ENCODE measurements at places on chromosomes 6 and 20. TPM values are rescaled to one million over a fixed set of nuclear protein-coding genes. Genes with fewer than 3 reads are reported as not detected.
A peak's percentile ranks its signal among the peaks of the same experiment; 100 is the strongest.

GRCh38 chr6:41255638-41256246, 27.6 kb downstream of the TREML4 start:
- no peak for DNase-seq

- DNase-seq, result no peak
Measured at GRCh38 chr6:75273009-75273408, 11.6 kb downstream of the TMEM30A start.

DNA sequence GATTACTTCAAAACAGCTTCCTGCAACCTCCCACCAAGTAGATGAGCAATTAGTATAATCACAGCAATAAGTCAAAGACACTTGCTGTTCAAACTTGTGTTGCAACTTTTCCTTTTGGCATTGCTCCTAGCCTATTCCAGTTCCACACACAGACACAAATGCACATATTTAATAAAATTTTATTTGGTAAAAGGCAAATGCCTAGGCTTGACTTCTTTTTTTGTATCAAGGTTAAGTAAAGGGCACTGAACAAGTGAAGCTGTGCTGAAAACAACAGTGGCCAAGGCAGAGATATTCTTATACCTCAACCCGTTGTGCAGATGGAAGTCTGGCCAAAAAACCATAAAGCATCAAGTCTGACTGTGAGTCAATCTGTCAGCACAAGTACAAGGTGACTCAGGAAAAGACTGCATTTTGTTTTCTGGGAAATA, 708.4 kb upstream of the CITED2 start:
- DNase-seq, result no peak

- no peak for DNase-seq
Measured at GRCh38 chr20:42576167-42576566, 613.5 kb downstream of the PTPRT start.

- DNase-seq, result no peak
Measured at GRCh38 chr6:30862156-30862875, 22.0 kb upstream of the DDR1 start.

- DNase-seq, result peak; percentile 87
Measured at GRCh38 chr6:3749067-3749841, 2.3 kb downstream of the PXDC1 start.

DNA sequence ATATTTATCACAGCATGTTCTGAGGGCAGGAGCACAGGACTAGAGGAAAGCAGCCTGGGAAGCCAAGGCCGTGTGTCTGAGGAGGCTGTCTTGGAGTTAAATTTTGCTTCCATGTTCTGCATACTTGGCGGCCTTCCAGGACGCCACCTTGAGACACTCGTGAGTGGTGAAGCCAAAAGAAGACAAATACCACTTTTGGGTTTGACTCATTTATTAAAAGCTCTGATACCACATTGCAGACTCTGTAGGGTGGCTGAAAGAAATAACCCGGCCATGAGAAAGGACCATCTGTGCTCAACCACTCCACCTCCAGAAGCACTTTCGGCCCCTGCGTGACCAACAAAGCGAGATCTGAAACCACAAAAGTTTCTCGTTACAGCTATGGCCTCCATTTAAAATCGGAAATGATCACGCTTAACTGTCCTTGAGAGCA, 120.0 kb downstream of the TMEM242 start:
- DNase-seq, result no peak

GRCh38 chr6:71900642-71901041, 14.3 kb downstream of the RIMS1 start:
- DNase-seq, result no peak

- DNase-seq, result no peak
Measured at GRCh38 chr6:1580109-1580508, 29.6 kb upstream of the FOXC1 start.

GRCh38 chr20:5033566-5033965, 32.3 kb upstream of the SLC23A2 start:
- DNase-seq, result no peak

DNA sequence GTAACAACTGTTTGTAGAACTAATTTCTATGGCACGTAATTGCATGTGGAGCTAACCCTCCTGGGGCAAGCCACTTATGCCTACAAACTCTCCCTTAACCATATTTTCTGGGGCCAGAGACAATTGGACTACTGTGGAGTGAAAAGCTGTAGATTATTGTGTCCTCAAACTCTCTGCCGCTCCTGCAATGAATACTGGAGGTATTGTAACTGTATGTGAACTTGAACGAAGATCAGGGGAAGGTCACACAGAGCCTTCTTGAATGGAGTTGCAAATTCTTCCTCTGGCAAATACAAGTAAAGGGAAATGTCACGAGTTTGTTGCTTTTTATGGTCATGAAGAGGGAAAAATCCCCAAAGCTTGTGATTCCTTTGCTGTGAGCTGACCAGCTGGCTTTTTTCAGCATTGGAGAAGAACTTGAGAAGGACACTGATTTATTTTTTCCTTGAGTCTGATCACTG, 18.2 kb downstream of the AKAP12 start:
- DNase-seq, result no peak

DNA sequence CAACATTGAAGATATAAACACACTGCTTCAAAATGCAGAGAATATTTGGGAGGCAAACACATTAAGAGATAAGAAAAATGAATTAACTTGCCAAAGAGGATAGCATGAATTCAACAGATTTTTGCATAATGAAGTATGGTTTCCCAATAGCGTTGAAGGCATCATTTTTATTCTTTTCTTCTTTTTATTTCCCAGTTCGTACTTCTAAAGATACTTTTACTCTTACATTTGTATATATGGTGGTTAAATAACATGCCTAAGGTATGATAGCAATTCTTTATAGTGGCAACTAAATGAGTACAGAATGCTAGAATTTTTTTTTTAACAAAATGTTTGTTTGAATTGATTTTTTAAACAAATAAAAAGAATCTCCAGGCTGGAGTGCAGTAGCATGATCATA, 473.4 kb upstream of the MARCKS start:
- no peak for DNase-seq

GRCh38 chr20:31587545-31588389, 17.3 kb upstream of the ID1 start:
- DNase-seq, result peak; percentile 83

DNA sequence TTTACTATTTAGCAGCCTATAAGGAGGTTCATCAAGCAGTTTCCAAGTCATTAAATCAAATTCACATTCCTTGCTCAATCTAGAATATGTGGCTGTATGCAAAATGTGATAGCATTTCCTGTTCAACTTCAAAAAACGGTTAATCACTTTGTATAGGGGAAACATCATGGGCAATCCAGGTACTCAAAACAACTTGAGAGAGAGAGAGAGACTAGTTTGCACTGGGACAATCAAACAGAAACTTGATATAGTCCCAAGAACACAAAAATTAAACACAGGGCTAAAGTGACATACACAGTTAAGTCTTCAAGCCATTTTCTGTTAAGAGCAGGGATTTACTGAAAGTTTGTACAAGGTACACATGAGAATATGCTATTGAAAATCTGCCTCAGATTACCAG, 7.4 kb downstream of the CPNE1 start:
- DNase-seq, result no peak

GRCh38 chr6:169839898-169840631, 88.6 kb downstream of the ERMARD start:
- DNase-seq, result peak; percentile 43

The TFAP2A gene
- not detected for total RNA-seq

The SYCP2 gene
- 2.0 TPM for total RNA-seq

The HLA-DOA gene
- total RNA-seq, result 1.5 TPM

The RFX6 gene
- 4.4 TPM for total RNA-seq

The C6orf52 gene
- total RNA-seq, result not detected

The DZANK1 gene
- 1.6 TPM for total RNA-seq

The SLC26A8 gene
- 1.7 TPM for total RNA-seq

The HNF4A gene
- 346 TPM for total RNA-seq

The RXRB gene
- 38.6 TPM for total RNA-seq

The TREML2 gene
- total RNA-seq, result not detected

The ROS1 gene
- 0.47 TPM for total RNA-seq

The ULBP2 gene
- total RNA-seq, result not detected

The MOXD1 gene
- total RNA-seq, result 3.8 TPM

The HMGCLL1 gene
- 2.2 TPM for total RNA-seq

The AKAP7 gene
- total RNA-seq, result 18.2 TPM

Data from Peyer's patch (tissue), 4 donors.